ENCODE measurements at places on chromosomes 6 and 20.

DNA sequence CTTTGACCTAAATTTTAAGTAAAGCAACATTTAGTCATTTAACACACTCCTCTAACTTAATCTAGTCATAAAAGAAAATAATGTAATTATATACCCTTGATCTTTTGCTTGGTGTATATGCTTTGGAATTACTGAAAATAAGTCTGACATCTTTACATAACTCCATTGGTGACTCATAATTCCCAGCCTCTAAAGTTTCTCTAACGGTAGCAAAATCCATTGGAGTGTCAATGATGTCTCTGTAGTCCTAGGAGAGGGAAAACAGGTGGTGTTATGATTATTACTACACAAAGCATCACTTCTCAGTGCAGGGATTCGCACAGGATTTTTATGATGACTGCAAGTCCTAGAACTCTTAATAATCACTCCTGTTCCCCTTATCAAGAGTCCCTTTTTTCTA is 80.2 kb downstream of the IRAK1BP1 start:
- no peak for DNase-seq

DNA sequence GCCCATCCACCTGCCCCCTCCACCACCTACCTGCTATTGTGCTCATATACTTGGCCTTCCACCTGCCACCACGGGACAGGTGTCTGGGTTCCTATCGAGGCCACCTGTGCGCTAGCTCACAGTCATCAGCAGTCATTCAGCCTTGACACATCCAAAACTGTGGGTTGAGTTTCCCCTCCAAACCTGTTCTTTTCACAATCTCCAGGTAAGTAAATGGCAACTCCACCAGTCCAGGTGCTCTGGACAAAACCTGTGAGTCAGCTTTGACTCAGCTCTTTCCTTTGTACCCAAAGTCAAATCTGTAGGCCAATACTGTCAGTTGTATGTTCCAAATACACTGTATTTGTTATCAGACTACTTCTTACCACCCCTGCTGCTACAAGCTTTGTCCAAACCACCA is 52.6 kb downstream of the SPTLC3 start:
- no peak for DNase-seq

GRCh38 chr6:137705160-137706082 is 161.6 kb upstream of the TNFAIP3 start:
- peak; percentile 61 for DNase-seq

GRCh38 chr20:37885593-37886503 is 17.1 kb upstream of the VSTM2L start:
- no peak for DNase-seq
